ENCODE measurements at places on chromosomes 16 and 17. TPM values are rescaled to one million over a fixed set of nuclear protein-coding genes. Genes with fewer than 3 reads are reported as not detected.

The TUBD1 gene
- 14.3 TPM for total RNA-seq

The SLC12A3 gene
- not detected for total RNA-seq

GRCh38 chr16:1158456-1159324, 5.8 kb downstream of the CACNA1H start:
- no peak for DNase-seq

- no peak for DNase-seq
Measured at GRCh38 chr16:81703177-81704155, 75.6 kb upstream of the PLCG2 start.

GRCh38 chr16:81734632-81735434, 44.3 kb upstream of the PLCG2 start:
- no peak for DNase-seq

DNA sequence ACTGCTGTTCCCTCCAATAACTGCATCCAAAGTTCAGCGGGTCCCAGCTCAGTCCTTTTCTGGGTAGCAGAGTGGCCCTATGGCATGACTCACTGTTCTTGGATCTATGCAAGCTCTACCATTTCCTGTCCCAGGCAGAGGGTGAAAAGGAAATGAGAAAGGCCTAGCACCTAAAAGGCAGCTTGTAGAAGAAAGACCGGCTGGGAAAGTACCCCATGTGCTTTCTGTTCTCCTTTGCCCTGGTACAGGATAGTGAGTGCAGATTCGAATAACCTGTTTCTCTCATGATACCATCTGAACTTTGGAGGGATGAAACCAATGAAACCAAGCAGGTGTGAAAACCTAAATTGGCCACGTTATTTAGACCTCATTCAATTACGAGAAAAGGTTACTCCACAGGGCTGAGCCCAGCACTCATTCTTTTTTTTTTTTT, 12.7 kb upstream of the HASPIN start:
- DNase-seq = peak; percentile 86

DNA sequence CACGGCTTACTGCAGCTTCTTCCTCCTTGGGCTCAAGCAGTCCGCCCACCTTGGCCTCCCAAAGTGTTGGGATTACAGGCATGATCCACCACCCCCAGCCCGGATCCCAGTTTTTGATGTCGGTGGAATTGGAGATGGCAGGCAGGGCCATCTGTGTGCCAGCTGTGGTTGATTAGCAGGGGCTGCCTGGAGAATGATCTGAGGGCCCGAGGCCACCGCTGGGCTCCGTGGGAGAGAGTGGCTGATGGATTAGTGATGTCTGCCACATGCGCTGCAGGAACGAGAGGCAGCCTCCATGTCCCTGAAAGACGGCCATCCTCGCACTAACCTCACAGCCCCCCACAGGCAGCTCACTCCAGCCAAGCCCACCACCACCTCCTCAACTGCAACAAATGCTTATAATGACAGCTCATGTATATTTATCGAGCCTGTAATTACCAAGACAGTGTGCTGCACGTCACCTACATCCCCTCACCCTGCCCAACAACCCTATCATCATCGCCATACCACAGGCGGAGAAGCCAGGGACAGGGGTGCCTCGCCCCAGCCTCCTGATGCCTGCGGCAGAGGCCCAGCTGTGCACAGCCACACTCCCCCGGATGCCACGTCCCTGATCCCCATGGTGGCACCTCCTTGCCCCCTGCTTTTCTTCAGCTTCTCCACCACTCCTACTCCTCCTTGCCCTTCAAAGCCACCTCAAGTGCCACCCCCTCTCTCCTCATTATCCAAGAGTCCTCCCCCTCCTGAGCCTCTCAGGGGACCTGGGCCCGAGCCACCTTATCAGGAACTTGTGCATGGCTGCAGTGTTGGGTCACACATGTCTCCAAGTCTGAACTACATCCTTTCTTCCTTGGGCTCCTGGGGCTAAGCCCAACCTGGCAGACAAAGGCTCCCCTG, 33.2 kb downstream of the ACTG1 start:
- no peak for DNase-seq

Measured in activated T-cell treated with anti-CD3 and anti-CD28 coated beads, Interleukin-2, amount 50 U/mL, for 72 hours (primary cell).